ENCODE measurements at places on chromosomes 4 and X. TPM values are rescaled to one million over a fixed set of nuclear protein-coding genes. Genes with fewer than 3 reads are reported as not detected.

- no peak overlapping the region for H3K27ac ChIP-seq
- H3K36me3 ChIP-seq: no peaks in the 10 kb centered on the region
- DNase-seq: no peak
Measured at GRCh38 chr4:44121210-44121609, 327.4 kb downstream of the KCTD8 start.

GRCh38 chr4:73919691-73920090, 50.5 kb downstream of the CXCL1 start:
- H3K27ac ChIP-seq: no peak overlapping the region
- H3K4me1 ChIP-seq: no peaks in the 10 kb centered on the region
- no peaks in the 10 kb centered on the region for H3K36me3 ChIP-seq
- no peak overlapping the region for H3K4me3 ChIP-seq
- no peaks in the 10 kb centered on the region for H3K27me3 ChIP-seq

DNA sequence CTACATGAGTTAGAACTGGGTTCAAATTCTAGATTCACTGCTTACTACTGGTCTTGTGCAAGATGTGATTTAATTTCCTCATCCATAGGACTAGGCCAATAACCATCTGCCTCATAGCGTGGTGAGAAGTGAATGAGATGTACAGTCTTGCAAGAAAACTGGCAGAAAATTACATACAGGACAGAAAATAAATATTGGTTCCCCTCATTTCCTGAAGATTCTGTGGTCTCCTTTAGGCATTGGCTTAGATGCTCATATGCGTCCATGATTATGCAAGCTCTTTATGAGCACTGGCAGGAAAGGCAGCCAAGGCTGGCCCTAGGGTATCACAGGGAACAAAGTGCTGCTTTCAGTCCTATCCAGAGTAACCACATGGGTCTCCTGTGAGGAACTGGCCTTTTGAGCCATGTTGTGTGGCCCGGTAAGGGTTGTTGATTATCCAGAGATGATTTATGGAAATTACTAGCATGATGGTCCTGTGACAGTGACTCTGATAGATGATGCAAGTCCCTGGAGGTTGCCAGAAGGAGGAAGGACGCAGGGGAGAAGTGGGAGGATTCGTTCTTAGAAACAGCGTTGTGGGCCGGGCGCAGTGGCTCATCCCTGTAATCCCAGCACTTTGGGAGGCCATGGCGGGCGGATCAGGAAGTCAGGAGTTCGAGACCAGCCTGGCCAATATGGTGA, 9.9 kb upstream of the MOB1B start:
- H3K27me3 ChIP-seq: no peaks in the 10 kb centered on the region
- H3K36me3 ChIP-seq: no peaks in the 10 kb centered on the region
- H3K4me1 ChIP-seq: no peaks in the 10 kb centered on the region

TRIM61 gene
- 0.68 TPM for total RNA-seq

DNA sequence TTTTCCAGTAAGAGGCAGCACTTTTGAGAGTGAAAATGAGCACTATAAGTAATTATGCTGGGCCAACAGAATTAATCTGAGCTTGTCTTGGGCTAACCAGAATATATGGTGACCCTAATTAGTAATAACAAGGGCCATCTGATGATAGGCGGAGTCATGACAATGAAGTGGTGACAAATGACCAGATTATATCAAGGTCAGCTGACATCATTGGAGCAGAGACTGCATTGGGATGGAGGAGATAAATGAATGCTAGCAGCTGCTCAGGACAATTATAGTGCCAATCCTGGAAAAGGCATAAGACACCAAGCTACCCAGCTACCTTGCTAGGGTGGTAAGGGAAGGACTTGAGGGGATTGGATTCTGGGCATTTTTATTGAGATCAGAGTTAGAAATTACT, 1548.7 kb downstream of the RPA4 start:
- no peak for DNase-seq
- H3K27ac ChIP-seq: no peak overlapping the region
- H3K4me3 ChIP-seq: no peak overlapping the region

DNA sequence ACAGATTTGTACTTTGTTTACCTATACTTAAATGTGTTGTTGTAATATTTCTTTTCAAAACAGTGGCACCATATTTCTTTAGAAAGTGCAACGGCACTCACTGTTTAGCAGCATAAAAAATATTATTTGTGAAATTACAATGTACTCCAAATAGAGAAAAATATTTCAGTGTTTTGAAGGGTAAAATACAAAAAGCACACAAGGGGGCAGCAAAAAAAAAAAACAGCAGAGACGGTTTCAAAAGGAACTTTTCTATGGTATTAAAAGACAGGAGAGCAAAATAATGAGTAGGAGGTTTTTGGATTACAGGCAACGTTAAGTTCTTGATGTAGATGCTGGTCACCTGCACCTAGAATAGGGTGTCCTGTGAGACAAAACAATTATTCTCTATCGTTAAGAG, 2.0 kb downstream of the NUDT11 start:
- no peak overlapping the region for H3K27ac ChIP-seq
- H3K36me3 ChIP-seq: peaks cover 14% of the 10 kb centered on the region
- DNase-seq: no peak
- H3K4me3 ChIP-seq: peak overlapping the region; percentile 83

CDX4 gene
- 5.2 TPM for total RNA-seq

DNA sequence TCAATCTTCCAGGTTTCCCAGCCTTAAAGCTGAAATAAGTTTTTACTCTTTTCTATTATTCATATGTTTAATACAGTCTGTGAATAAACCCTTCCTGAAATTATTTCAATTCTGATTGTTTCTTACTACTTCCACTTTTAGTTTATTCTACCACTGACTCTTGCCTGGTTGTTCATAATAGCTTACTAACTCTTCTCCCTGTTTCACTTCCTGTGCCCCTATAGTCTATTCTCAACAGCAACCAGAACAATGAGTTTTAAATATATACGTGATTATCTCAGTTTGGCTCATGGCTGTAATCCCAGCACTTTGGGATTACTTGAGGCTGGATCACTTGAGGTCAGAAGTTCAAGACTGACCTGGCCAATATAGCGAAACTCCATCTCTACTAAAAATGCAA, 408.0 kb upstream of the SPOCK3 start:
- H3K4me3 ChIP-seq: no peak overlapping the region
- no peaks in the 10 kb centered on the region for H3K27me3 ChIP-seq
- DNase-seq: no peak
- H3K4me1 ChIP-seq: no peaks in the 10 kb centered on the region
- no peaks in the 10 kb centered on the region for H3K36me3 ChIP-seq
- no peak overlapping the region for H3K27ac ChIP-seq

DNA sequence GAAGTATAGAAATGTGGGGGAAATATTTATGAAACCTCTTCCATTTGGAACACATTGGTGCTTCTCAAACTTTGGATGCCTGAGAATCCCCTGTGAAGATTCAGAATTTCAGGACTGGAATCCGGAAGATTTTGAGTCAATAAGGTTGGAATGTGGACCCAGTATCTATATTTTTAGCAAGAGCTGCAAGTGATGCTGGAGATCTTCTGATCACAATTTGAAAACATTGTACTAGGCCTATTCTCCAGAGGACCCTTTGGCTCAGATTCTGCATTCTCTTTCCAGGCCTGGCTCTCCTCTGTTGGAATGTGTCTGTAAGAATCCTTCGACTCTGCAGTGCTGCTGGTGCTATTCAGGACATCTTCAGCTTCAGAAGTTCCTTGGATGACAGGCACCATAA, 2.4 kb upstream of the PKD2 start:
- peaks cover 3% of the 10 kb centered on the region for H3K27me3 ChIP-seq
- no peak overlapping the region for H3K27ac ChIP-seq
- peaks cover 5% of the 10 kb centered on the region for H3K4me1 ChIP-seq
- H3K4me3 ChIP-seq: no peak overlapping the region
- H3K36me3 ChIP-seq: no peaks in the 10 kb centered on the region

- H3K36me3 ChIP-seq: peaks cover 5% of the 10 kb centered on the region
- no peaks in the 10 kb centered on the region for H3K4me1 ChIP-seq
- H3K27me3 ChIP-seq: no peaks in the 10 kb centered on the region
- no peak overlapping the region for H3K4me3 ChIP-seq
Measured at GRCh38 chrX:39891781-39892180, 206.0 kb downstream of the BCOR start.

UGT2B10 gene
- not detected for total RNA-seq

SORBS2 gene
- 8.8 TPM for total RNA-seq

DNA sequence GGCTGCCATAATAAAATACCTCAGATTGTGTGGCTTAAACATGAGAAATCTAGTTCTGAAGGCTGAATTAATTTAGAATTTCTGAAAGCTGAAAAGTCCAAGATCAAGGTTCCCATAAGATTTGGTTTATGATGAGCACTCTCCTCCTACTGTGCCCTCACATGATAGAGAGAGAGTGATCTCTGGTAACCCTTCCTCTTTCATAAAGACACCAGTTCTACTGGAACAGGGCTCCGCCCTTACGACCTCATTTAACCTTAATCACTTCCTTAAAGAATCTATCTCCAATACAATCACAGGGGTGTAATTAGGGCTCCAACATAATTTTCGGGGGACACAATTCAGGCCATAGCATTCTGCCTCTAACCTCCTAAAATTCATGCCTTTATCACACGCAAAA, 194.0 kb upstream of the MAB21L2 start:
- no peak overlapping the region for H3K4me3 ChIP-seq
- H3K36me3 ChIP-seq: peaks cover 5% of the 10 kb centered on the region
- no peak for DNase-seq
- no peak overlapping the region for H3K27ac ChIP-seq
- H3K4me1 ChIP-seq: no peaks in the 10 kb centered on the region

- H3K27me3 ChIP-seq: no peaks in the 10 kb centered on the region
- no peaks in the 10 kb centered on the region for H3K4me1 ChIP-seq
- no peak for DNase-seq
- H3K36me3 ChIP-seq: peaks cover 23% of the 10 kb centered on the region
- H3K4me3 ChIP-seq: no peak overlapping the region
Measured at GRCh38 chr4:17163156-17163771, 264.8 kb upstream of the LDB2 start.

GRCh38 chr4:144989306-144989705, 108.7 kb downstream of the ANAPC10 start:
- no peaks in the 10 kb centered on the region for H3K4me1 ChIP-seq
- H3K27ac ChIP-seq: no peak overlapping the region
- no peak overlapping the region for H3K4me3 ChIP-seq
- H3K36me3 ChIP-seq: no peaks in the 10 kb centered on the region

DNA sequence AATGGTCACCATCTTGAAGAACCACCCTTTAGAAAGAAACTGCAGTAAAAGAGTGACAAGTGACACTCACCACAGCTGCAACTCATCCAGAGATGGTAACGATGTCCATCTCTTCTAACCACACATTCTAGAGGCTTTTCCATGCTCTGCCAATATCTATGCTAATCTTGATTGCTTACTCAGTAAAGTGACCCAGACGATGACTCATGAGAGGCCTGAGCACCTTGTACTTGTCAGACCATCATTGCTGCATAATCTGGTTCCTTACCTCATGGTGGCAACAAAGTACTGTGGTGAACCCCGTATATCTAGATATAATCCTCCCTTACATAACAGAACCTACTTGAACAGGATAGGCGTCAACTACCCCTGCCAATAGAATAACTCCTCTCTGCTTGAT, 75.6 kb downstream of the CCNG2 start:
- DNase-seq: no peak
- H3K27me3 ChIP-seq: no peaks in the 10 kb centered on the region
- no peak overlapping the region for H3K4me3 ChIP-seq

- no peak for DNase-seq
- no peaks in the 10 kb centered on the region for H3K36me3 ChIP-seq
- no peaks in the 10 kb centered on the region for H3K27me3 ChIP-seq
- H3K4me1 ChIP-seq: no peaks in the 10 kb centered on the region
- H3K27ac ChIP-seq: no peak overlapping the region
Measured at GRCh38 chrX:10648614-10649013, 28.2 kb upstream of the MID1 start.

DMD gene
- total RNA-seq: 3.8 TPM

SOX3 gene
- 8.5 TPM for total RNA-seq

SOD3 gene
- 3.3 TPM for total RNA-seq

DNA sequence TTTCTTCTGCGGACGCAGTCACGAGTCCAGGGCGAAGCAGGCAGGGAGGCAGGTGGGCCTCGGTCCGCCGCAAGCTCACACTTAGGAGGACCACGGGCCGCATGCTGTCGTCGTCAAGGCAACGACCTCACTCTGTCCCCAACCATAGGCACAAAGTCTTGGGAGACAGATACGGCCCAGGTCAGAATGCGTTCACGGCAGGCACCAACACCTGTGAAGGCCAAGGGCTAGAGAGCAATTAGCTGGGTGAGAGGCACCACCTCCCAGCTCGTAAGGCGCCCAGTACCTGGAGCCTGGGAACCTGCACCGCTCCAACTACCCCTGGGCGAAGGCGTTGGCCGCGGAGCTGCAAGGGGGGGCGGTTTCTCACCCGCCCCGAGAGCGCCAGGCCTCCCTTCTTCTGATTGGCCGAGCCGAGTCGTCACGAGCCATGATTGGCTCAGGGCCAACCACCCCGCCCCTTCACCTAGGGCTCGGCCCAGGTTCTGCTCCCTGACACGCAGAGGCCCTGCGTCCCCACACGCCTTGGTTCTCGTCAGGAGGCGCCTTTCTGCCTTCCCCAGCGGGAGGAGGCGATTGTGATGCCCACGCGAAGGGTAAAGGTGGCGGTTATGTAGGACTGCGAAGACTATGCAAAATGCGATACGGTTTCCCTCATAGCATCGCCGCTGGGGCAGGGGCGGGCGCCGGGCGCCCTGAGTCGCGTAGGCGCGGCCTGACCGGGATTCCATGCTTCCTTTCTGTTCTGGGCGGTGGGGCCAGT, at the start of gene CDKL2:
TSS of gene CDKL2 (minus strand) at position 355 of the 763 bp plus-strand sequence. CDS start 4,540 bp downstream, outside the sequence.
- H3K27ac ChIP-seq: no peak within 1 kb of the TSS
- H3K4me3 ChIP-seq: peak within 1 kb of the TSS; percentile 77
- no peaks in the 10 kb centered on the region for H3K36me3 ChIP-seq
- 0 out of 2 replicates have a peak, but pooled peaks cover 2% of the 10 kb centered on the region for H3K4me1 ChIP-seq

DNA sequence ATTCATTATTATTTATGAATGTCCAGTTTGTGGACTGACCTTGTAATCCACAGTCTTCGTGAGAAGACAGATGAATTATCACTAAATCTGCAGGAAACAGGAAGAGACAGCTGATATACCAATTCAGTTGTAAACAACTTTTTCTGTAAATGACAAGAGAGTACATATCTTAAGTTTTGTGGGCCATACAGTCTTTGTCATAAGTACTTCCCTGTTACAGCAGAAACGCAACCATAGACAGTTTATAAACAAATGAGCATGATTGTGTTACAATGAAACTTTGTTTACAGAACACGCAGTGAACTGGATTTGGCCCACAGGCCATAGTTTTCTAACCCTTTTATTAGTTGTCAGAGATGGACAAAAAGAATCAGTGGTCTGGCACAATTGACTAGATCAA, 443.4 kb downstream of the PDGFC start:
- no peaks in the 10 kb centered on the region for H3K36me3 ChIP-seq
- H3K27ac ChIP-seq: no peak overlapping the region
- DNase-seq: no peak
- H3K4me3 ChIP-seq: no peak overlapping the region
- no peaks in the 10 kb centered on the region for H3K4me1 ChIP-seq
- H3K27me3 ChIP-seq: no peaks in the 10 kb centered on the region

Data from H9 (cell line).